Activated naive CD8-positive, alpha-beta T cell treated with anti-CD3 and anti-CD28 coated beads for 36 hours (primary cell): ENCODE measurements at places on chromosomes 16 and 17. TPM values are rescaled to one million over a fixed set of nuclear protein-coding genes. Genes with fewer than 3 reads are reported as not detected.

GRCh38 chr17:56289321-56289720 lies 136.0 kb downstream of the ANKFN1 start:
- no peak for DNase-seq

DNA sequence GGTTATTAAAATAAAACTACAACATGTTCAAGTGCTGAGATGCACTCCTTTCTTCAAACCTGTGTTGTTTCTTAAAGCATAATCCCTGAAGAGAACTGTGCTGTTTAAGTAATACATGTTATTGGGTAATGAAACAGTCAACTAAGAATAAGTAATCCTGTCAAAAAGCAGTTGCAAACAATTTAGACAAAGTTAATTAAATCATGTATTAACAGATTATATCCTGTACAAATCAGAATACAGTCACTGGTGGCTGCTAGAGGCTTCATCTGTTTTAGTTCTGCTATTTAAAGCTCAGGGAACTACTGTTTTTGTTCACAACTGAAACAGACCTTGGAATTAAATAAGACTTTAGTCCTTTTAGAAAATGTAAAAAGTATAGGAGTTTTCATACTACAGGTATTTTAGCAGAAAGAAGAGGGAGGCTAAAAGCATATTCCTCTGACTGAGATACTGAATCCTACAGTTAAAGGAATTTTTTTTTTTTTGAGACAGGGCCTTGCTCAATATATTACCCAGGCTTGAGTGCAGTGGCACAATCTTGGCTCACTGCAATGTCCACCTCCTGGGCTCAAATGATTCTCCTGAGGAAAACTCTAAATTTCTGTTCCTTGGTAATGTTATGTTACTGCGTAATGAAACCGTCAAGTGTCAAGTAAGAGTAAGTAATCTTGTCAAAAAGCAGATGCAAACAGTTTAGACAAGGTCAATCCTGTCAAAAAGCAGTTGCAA lies 27.3 kb upstream of the ITGA2B start:
- no peak for DNase-seq

PRSS8 gene
- not detected for total RNA-seq

GRCh38 chr16:12879812-12880211 lies 21.6 kb upstream of the SHISA9 start:
- DNase-seq = no peak

GRCh38 chr17:39018267-39019134 lies 51.3 kb upstream of the FBXO47 start:
- no peak for DNase-seq

KRT33A gene
- total RNA-seq = not detected

DNA sequence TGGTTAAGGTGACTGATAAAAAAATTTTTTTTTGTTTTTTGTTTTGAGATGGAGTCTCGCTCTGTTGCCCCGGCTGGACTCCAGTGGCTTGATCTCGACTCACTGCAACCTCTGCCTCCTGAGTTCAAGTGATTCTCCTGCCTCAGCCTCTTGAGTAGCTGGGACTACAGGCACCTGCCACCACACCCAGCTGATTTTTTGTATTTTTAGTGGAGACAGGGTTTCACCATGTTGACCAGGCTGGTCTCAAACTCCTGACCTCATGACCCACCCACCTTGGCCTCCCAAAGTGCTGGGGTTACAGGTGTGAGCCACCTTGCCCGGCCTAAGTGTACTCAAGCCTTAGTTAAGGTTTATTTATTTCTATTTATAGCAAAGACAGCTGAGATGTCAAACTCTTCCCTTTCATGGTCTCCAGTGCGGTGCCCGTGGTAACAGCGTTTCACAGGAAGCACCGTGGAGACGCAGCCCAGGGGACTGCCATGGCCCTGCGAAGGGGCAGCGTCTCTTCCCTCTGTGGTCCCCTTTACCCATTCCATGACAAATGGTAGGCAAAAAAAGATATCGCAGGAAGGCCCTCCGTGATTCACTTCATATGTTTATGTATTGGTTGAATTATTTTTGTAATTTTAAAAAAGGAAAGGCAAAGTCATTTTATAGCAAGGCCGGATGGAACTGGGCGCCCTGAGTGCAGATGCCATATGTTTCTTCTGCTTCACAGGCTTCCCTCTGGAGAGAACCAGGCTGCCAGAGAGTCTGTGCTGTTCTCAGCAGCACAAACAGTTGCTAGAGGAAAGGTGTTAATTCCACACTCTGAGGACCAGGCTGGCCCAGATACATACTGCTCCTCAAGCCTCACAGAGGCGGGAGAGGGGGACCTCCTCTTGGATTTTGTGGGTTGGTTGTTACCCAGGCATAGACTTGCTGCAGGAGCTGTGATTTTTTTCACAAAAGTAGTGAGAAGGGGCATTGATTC lies 29.2 kb downstream of the DDX19A start:
- no peak for DNase-seq

ZFP3 gene
- total RNA-seq = 2.3 TPM
